ENCODE measurements at places on chromosomes 1 and 21.

DNA sequence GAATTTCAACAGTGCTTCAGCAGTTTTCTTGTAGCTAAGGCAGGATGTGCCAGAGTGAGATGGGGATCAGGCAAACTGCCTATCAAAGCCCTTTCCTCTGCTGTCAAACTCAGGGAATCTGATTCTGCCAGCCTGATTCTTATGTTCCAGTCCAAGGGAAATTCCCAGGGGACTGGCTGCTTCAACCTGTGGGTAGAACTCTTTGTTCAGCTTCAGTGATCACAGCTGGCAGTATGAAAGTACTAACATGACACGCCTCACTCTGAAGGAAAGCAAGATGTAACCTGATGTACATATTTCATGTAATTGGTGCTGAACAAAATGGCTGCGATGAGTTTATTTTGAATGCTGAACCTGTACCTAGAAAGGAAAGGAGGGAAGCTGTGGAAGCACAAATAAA, 40.1 kb upstream of the SLC5A9 start:
- no peak for DNase-seq

- no peak for DNase-seq
These were observed 622 bp upstream of the IL6R start for GRCh38 chr1:154404511-154404931.

GRCh38 chr1:160993544-160994193, 27.3 kb downstream of the F11R start:
- DNase-seq: no peak

DNA sequence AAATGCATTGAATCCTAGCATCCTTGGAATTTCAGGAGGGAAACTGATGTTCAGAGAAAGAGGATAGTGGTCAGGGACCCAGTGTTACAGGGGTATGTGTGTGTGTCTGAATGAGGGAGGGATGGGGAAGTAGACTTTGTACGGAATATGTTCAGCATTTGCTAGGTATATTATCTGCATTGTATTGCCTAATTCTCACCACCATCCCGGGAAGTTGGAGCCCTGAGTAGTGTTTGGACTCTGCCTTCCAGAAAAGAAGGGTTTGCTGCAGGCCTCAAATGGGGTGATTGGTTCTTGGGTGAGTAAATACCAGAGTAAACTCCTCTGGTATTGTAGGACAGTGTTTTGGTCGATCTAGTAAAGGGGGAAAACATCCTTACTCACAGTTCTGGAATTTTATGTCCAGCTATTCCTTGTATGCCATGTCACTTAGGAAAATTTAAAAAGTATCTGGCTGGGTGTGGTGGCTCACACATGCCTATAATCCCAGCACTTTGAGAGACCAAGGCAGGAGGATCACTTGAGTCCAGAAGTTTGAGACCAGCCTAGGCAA, 7.1 kb upstream of the ZNF496 start:
- no peak for DNase-seq

DNA sequence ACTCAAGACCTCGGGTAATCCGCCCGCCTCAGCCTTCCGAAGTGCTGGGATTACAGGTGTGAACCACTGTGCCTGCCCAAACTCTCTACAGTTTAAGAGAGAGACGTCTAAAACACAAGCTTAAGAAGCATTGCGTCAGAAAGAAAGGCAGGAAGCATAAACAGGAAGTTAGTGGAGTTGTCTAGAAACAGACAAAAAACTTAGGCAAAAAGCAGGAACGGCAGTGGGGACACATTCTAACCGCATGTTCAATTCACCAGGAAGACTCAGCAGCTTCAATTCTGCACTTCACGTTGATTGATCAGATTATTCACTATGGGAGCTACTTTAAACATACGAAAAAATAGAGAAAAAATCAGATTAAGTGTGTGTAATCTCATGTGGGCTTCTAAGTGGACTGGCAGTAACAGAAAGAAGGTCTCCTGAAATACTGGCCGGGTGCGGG, 7.4 kb downstream of the CFAP74 start:
- DNase-seq: no peak

- no peak for DNase-seq
These were observed 606.3 kb upstream of the PLXNA2 start for GRCh38 chr1:208850442-208850841.

DNA sequence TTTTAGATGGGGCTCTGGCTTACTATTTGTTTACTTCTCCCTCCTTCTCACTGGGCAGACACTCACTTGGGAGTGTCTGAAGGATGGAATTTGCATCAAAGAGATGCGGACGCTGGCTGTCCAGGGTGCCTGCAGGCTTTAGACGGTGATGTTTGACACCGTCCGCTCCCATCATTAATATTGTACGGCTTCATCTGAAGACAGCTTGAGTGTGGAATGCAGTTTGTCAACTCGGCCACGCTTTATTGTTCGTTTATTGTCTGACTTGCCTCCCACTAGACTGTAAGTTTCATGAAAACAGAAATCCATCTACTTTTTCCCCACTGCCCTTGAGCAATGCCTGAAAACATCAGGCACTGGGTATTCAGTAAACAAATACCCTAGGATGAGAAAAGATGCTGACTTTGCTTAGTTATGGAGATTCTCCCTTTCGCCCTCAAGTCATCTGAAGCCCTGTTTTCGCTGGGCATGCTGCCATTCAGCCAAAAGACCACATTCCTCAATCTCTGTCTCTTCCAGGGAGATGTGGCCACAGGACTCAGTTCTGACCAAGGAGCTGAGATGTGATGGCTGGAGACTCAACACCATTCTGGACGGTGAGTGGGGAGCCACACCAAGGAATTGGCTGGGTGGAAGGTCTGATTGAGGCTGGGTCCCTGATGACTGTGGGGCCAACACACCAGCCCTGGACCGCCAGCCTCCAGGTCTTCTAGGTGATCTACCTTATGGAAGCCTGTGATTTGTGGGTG, 87.6 kb downstream of the BCAR3 start:
- no peak for DNase-seq

- peak; percentile 13 for DNase-seq
These were observed 59.0 kb upstream of the CD1D start for GRCh38 chr1:158121604-158122254.

GRCh38 chr21:17915976-17916375, 96.8 kb upstream of the C21orf91 start:
- DNase-seq: no peak

GRCh38 chr1:243267914-243268653, 12.2 kb downstream of the SDCCAG8 start:
- peak; percentile 27 for DNase-seq

DNA sequence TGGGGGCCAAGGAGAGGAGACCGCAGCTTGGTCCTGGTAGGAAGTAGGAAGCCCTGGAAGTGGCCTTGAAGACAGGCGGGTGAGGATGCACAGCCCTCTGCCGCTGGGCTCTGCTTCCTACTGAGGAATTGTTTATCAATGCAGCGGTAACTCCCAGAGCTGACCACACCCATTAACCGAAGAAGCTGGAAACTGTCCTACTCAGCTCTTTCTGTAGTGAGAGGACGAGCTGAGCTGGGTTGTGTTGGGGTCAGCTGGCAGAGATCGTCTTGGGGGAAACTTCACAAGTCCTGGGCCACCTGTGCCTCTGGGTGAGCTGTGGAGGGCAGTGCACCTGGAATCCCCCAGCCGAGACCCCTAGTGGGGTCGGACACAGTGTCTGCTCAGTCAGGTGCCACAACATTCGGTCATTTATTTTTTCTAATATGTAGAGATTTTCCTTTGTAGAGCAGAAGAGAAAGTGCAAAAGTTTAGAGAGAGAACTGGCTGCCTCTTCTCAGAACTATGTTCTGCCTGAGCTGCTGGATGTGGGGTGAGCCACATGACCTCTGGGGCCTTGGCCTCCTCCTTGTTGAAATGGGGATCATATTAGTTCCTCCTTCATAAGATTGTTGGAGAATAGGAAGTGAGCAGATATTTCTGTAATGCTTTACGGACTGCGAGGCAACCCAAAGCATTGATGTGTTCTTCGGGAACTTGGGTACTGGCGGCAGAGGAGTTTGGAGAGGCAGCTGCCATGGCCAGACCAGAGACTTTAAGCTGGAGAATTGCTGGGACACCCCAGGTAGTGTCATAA, 3.6 kb downstream of the NECAP2 start:
- no peak for DNase-seq

DNA sequence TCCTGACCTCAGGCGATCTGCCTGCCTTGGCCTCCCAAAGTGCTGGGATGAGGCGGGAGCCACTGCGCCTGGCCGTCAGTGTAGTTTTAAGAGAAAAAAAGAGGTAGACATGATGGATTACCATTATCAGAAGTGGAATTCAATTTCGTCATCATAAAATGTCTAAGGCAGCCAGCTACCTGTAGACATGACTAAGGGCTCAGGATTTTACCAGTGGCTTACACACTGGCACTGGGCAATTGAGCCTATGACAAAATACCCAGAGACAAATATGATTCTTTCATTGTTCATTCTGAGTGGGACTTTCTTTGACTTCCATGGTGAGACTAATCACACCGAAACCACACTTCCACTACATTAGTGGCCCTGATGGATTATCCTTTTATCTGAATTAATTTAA, 181.5 kb downstream of the GABPA start:
- no peak for DNase-seq

Measured in LNCaP clone FGC (cell line).